ENCODE measurements at places on chromosomes 1 and 21.

- no peak for DNase-seq
Measured at GRCh38 chr1:58718435-58718834, 18.6 kb upstream of the MYSM1 start.

DNA sequence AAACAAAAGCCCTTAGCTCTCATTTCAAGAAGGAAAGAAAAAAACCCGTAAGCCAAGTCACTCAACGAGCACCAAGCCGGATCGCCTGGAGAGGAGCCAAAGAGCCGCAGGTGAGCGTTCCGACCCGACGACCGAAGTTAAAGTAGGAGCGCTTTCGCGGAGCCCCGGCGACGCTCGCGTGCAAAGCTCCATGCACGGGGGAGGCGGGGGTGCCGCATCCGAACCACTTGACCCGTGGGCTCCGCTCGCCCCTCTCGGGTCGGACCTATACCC is 382 bp downstream of the GPBP1L1 start:
- no peak for DNase-seq

DNA sequence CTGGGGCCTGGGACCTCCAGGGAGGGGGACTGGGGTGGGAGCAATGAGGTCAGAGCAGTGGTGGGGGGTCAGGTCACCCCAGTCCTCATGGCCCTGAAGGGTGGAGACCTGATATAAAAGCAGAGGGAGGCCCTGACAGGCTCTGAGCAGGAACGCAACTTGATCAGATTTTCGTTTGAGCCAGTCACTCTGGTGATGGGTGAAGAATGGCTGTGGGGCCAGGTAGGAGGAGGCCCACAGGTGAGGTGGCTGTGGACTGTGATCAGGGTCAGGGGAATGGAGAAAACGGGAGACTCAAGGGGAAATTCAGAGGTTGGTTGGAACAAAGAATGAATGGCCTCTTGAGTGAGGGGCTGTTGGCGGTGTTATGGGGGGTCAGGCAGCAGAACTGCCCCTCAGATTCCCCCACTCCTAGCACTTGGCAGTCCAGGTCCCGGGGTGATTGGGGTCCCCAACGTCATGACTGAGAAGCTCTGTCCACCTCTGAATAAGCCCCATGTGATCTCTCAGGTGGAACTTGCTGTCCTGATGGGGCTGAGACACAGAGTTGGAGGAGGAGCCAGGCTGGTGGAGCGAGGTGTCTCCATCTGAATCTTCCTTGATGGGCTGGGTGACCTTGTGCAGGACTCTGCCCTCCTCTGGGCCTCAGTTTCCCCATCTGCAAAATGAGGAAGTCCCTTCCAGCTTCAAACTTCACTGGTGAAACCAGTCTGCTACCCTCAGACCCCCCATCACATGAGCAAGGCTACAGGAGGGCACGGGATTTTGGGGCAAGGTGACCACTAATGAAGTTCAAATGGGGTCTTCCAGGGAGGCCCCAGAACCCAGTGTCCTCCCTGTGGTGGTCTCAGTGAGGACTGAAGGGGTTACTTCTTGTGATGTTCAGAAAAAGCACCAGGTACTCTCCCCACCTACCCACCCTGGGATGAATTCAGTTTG is 683.0 kb downstream of the MATN1 start:
- no peak for DNase-seq

GRCh38 chr1:73781251-73781650 is 416.7 kb downstream of the LRRIQ3 start:
- no peak for DNase-seq

DNA sequence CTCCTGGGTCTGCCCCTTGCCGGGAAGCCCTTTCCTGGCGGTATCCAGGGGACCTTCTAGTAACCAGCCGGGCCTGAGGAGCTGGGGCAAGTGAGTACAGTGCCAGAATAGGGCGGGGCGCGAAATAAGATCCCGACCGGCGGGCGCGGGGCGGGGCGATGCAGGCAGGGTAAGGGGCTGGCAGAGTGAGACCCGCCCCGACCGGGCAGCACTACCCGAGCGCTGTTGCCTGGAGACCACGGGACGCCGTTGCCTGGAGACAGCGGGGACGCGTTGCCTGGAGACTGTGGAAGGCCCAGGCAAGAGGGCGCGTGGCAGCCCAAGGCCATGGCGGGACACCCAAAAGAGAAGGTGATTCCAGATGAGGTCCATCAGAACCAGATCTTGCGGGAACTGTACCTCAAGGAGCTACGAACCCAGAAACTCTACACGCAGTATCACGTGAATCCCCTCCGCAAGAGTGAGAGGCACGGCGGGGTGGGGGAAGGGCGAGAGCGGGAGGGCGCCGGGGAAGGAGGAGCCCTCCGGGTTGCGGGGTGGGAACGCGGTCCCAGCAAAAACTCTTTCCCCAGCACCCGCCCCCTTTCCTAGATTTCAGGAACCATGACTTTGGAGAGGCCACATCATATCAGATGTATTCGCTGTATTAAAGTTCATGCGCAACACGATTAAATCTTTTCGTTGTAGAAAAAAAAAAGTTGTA is 24.3 kb downstream of the EBNA1BP2 start:
- peak; percentile 26 for DNase-seq

GRCh38 chr1:116024626-116025025 is 48.3 kb downstream of the SLC22A15 start:
- no peak for DNase-seq

DNA sequence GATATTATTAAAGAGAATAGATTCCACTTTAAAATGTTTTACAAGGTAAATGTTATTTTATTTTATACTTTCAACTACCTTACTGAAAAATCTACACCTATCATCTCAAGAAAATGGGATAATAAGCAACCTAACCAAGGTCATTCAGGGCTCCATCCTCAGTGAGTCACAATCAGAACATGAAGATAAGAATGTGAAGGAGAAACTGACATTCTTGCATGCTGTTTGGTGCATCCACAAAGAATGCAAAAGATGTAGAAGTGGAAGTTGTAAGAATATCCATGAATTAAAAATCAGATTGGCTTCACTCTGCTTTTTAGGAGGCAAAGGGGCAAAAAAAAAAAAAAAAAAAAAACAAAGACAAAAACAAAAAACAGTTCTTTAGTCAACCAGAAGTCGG is 6.5 kb downstream of the WARS2 start:
- DNase-seq: no peak

DNA sequence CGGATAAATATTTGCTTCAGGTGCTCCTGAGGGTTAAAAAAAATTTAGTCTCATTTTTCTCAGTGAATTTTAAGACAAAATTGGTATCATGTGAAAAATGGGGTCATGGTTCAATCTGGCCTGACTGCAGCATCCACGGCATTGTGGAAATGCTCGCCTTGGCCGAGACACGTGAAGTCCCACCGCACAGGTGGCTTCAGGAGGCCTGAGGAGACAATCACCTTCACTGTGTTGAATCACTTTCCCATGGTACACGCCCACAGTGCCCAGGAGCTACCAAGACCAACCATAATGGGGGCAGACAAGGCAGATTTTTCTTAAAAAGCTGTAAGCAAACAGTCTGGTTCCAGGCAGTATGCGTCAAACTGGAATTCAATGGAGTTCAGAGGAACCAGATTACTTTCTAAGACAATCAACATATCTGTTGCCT is 11.0 kb upstream of the CPLANE2 start:
- no peak for DNase-seq

DNA sequence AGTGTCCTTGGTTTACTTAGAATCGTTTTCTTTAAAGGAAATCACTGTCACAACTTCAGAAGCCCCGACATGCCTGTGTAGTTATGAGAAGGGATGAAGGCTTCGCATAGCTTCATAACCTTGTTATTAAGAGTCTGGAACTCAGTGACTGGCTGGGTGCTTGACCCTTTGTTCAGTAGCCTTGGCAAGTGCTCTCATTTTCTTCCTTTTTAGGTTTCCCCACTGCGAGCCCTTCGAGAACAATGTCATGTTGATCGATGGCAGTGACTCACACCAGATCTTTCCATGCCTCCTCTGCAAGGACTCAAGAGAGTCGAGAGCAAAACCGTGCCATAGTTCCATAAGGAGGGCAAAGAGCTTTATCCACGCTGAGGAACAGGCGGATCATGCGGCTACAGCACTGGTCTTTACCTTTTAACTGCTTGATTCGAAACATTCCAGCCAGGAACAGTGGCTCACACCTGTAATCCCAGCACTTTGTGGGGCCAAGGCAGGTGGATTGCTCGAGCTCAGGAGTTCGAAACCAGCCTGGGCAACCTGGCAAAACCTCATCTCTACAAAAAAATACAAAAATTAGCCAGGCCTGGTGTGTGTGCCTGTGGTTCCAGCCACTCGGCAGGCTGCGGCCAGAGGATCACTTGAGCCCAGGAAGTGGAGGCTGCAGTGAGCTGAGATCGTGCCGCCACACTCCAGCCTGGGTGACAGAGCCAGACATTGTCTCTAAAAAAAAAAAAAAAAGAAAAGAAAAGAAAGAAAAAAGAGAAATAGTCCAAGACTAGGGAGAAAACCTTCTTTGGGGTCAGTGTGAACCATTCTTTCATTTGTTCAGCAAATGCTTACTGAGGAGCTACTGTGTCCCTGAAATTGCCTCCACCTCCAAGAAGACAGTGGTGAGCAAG is 95.4 kb upstream of the ERRFI1 start:
- DNase-seq: no peak

GRCh38 chr1:5994713-5995621 is 2.7 kb upstream of the NPHP4 start:
- DNase-seq: peak; percentile 53

GRCh38 chr1:63342402-63342801 is 20.0 kb downstream of the FOXD3 start:
- no peak for DNase-seq

Data from cerebellum (tissue), 4 donors.